ENCODE measurements at places on chromosomes 4 and X.

GRCh38 chr4:141255016-141255415 is 34.3 kb downstream of the ZNF330 start:
- no peak overlapping the region for H3K27ac ChIP-seq
- H3K36me3 ChIP-seq = no peaks in the 10 kb centered on the region
- H3K27me3 ChIP-seq = no peaks in the 10 kb centered on the region
- H3K4me1 ChIP-seq = no peaks in the 10 kb centered on the region
- H3K4me3 ChIP-seq = no peak overlapping the region

GRCh38 chrX:8847360-8847759 is 46.2 kb upstream of the FAM9A start:
- H3K4me3 ChIP-seq = no peak overlapping the region
- H3K4me1 ChIP-seq = no peaks in the 10 kb centered on the region
- H3K27me3 ChIP-seq = no peaks in the 10 kb centered on the region
- no peaks in the 10 kb centered on the region for H3K36me3 ChIP-seq
- H3K27ac ChIP-seq = no peak overlapping the region

GRCh38 chr4:168765726-168766125 is 244.3 kb downstream of the CBR4 start:
- peak overlapping the region; percentile 68 for H3K27ac ChIP-seq
- H3K4me3 ChIP-seq = no peak overlapping the region
- H3K27me3 ChIP-seq = no peaks in the 10 kb centered on the region
- no peak for DNase-seq

- no peaks in the 10 kb centered on the region for H3K36me3 ChIP-seq
- peak overlapping the region; percentile 25 for H3K4me3 ChIP-seq
- no peak for DNase-seq
- no peak overlapping the region for H3K27ac ChIP-seq
- peaks cover 17% of the 10 kb centered on the region for H3K4me1 ChIP-seq
- no peaks in the 10 kb centered on the region for H3K27me3 ChIP-seq
Measured at GRCh38 chr4:167233685-167234315, 494 bp downstream of the SPOCK3 start.

DNA sequence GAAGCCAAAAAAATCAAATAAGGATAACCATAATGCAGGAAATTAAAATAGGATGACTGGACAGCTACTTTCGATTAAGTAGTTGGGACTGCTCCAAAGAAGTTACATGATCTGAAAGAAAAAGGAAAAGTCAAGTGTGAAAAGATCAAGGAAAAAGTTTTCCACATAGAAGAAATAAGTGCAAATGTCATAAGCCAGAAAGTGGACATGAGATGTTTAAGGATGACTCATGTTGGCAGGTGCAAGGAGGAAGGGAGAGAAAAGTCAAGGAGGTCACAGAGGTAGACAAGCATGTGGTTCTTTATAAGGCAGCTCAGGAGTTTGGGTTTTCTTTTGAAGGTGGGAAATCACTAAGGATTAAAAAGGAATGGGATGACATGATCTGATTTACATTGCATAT is 89.8 kb upstream of the GPRIN3 start:
- no peaks in the 10 kb centered on the region for H3K27me3 ChIP-seq
- H3K27ac ChIP-seq = no peak overlapping the region
- no peaks in the 10 kb centered on the region for H3K4me1 ChIP-seq
- no peak for DNase-seq
- H3K36me3 ChIP-seq = no peaks in the 10 kb centered on the region

DNA sequence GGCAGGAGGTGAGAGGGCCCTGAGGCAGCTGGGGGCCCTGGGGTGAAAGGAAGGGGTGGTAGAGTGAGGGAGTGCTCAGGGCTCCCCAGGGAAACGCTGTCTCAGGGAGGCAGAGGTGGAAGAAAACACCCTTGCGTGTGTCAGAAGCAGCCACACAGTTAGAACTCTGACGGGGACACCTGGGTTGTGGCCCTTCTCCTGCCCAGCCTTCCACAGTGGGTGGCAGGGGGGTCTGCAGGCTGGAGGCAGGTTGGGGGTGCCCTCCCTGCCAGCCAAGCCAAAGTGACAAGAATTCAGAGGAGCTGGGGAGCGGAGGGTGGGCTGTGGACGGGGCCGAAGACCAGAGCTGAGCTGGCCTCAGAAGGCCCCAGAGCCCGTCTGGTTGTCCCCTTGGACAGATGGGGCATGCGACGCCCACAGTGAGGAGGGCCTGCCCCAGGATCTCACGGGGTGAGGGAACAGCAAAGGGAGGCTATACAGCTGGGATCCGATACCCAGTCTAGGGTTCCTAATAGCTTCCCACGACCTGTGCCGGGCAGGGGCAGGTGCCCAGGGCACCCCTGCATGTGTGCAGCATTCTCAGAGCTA is 105.2 kb upstream of the ADRA2C start:
- H3K27me3 ChIP-seq = no peaks in the 10 kb centered on the region
- no peak overlapping the region for H3K27ac ChIP-seq
- no peak overlapping the region for H3K4me3 ChIP-seq

DNA sequence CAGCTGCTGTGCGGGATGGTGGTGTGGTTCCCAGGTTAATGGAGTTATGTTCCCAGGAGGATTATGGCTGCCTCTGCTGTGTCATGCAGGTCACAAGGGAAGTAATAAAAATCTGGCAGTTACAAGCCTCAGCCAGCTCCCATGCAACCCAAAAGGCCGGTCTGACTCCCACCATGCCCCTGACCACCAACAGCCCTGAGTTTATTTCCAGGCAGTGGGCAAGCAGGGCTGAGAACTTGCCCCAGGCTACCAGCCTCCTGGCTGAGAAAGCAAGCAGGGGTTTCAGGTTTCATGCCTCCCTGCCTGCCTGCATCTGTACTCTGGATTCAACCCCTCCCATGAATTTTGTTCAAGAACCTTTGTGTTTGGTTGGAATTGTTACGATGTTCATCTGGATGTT is 732.7 kb upstream of the POU3F4 start:
- H3K36me3 ChIP-seq = no peaks in the 10 kb centered on the region
- H3K4me3 ChIP-seq = no peak overlapping the region
- H3K4me1 ChIP-seq = no peaks in the 10 kb centered on the region
- no peak overlapping the region for H3K27ac ChIP-seq
- no peak for DNase-seq

DNA sequence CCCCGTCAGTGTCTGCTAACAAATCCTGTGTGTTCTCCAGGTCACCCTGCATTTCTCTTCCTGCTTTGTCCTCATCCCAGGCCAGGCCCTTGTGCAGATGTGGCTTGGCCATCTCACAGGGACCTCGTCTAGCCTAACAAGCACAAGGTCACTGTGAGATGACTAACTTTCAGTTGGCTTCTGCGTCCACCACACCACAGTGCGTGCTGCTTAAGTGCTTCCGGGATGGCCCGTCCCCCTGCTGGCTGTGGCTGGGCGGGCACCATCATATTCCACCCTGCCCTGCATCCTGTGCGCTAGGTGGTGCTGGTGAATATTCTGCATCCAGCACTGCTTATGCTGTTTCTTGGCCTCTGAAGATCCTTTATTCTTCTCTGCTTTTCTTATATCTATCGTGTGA is 33.8 kb downstream of the RBBP7 start:
- peaks cover 6% of the 10 kb centered on the region for H3K4me1 ChIP-seq
- DNase-seq = no peak
- H3K36me3 ChIP-seq = peaks cover 48% of the 10 kb centered on the region
- no peaks in the 10 kb centered on the region for H3K27me3 ChIP-seq

GRCh38 chrX:37896511-37896890 is 49.1 kb upstream of the DYNLT3 start:
- H3K4me1 ChIP-seq = no peaks in the 10 kb centered on the region
- H3K27me3 ChIP-seq = no peaks in the 10 kb centered on the region
- no peak overlapping the region for H3K4me3 ChIP-seq
- no peak overlapping the region for H3K27ac ChIP-seq

DNA sequence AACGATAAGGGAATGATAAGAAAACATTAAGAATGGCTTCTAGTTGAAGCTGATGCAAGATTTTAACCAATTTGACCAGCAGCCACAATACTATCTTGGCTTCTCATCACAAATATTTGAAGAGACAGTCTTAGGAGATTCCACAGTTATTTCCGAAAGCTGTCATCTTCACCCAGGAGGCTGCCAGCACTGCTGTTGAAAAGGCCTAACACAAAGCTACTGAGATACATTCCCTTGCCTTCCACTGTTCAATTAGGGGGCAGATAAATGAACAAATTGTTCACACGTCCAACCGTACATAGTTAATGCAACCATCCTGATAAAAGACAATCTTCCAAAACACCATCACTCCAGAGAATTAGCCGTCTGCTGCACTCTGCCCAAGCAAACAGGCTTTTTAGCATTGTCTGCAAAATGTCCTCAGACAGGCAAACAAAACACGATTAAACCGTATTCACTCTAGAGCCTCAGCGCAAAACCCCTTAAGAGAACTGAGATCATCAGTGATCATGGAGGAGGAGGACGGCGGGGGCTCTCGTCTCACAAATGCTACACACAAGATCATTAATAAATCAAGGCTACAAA is 189.8 kb upstream of the PSAPL1 start:
- no peaks in the 10 kb centered on the region for H3K4me1 ChIP-seq
- no peak overlapping the region for H3K4me3 ChIP-seq
- no peaks in the 10 kb centered on the region for H3K27me3 ChIP-seq
- H3K27ac ChIP-seq = no peak overlapping the region
- no peak for DNase-seq

DNA sequence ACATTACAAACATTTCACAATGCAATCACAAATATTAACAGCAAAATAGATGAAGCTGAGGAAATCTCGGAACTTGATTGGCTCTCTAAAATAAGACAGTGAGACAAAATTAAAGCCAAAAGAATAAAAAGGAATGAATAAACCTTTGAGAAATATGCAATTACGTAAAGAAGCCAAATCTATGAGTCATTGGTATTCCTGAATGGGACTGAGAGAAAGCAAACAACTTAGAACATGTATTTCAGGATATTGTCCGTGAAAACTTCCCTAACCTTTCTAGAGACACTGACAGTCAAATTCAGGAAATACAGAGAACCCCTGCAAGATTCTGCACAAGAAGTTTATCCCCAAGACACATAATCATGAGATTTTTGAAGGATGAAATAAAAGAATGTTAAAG is 48.4 kb upstream of the SPANXN2 start:
- no peaks in the 10 kb centered on the region for H3K4me1 ChIP-seq
- no peaks in the 10 kb centered on the region for H3K27me3 ChIP-seq

- H3K4me3 ChIP-seq = no peak overlapping the region
- no peak overlapping the region for H3K27ac ChIP-seq
- no peak for DNase-seq
- no peaks in the 10 kb centered on the region for H3K4me1 ChIP-seq
- H3K36me3 ChIP-seq = no peaks in the 10 kb centered on the region
Measured at GRCh38 chrX:123834116-123834515, 25.7 kb upstream of the XIAP start.

GRCh38 chrX:49003696-49004095 is 1.6 kb upstream of the GRIPAP1 start:
- H3K27me3 ChIP-seq = no peaks in the 10 kb centered on the region
- peaks cover 11% of the 10 kb centered on the region for H3K4me1 ChIP-seq
- no peak for DNase-seq
- H3K36me3 ChIP-seq = peaks cover 4% of the 10 kb centered on the region
- no peak overlapping the region for H3K27ac ChIP-seq
- H3K4me3 ChIP-seq = no peak overlapping the region

DNA sequence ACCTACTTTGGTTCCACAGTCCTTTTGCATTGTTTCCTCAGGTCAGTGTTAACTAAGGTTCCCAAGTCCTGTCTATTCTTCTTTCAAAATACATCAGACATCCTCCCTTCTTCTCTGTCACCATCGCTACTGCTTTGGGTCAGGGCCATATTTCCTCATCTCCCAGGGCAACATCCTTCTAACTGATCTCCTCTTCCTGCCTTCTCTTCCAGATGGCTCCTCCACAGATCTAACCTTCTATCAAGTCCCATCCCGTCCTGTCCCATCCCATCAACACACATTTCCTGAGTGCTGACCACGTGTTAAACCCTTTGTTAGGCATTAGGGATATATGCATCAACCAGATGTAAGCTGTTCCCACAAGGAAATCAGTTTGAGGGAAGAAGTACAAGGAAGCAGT is 25.9 kb downstream of the PLAC1 start:
- H3K4me1 ChIP-seq = peaks cover 6% of the 10 kb centered on the region
- DNase-seq = no peak
- H3K27me3 ChIP-seq = no peaks in the 10 kb centered on the region
- H3K27ac ChIP-seq = no peak overlapping the region

DNA sequence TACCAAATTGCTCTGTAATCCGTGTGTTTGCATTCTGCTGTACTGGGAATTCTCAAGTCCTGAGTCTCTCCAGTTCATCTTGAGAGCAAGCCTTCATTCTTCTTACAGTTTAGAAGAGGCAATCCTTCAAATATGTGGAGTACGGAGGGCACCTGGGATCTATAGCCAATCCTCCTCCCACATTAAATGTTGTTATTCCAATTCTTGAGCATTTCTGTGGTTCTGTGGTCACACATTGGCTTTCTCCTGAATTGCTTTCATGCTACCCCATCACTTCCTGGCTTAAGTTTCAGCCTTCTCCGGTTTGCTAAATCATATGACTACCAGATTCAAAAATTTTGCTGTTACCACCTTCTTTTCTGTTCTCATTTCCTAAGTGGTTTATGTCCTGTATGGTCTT is 611.1 kb downstream of the PCDH19 start:
- H3K27me3 ChIP-seq = no peaks in the 10 kb centered on the region
- no peak overlapping the region for H3K27ac ChIP-seq
- no peak overlapping the region for H3K4me3 ChIP-seq
- no peak for DNase-seq
- H3K4me1 ChIP-seq = no peaks in the 10 kb centered on the region
- no peaks in the 10 kb centered on the region for H3K36me3 ChIP-seq

- H3K27me3 ChIP-seq = no peaks in the 10 kb centered on the region
- H3K4me3 ChIP-seq = no peak overlapping the region
- no peaks in the 10 kb centered on the region for H3K4me1 ChIP-seq
- DNase-seq = no peak
Measured at GRCh38 chrX:98717970-98718369, 1692.1 kb downstream of the PCDH19 start.

- H3K36me3 ChIP-seq = peaks cover 55% of the 10 kb centered on the region
- peaks cover 14% of the 10 kb centered on the region for H3K4me1 ChIP-seq
- H3K27me3 ChIP-seq = no peaks in the 10 kb centered on the region
- no peak overlapping the region for H3K27ac ChIP-seq
- no peak overlapping the region for H3K4me3 ChIP-seq
Measured at GRCh38 chr4:102598086-102598761, 97.1 kb downstream of the NFKB1 start.

GRCh38 chrX:84501798-84502628 is at the start of gene HDX:
TSS of gene HDX (minus strand) at chrX:84502453. CDS start at chrX:84475397, 27,056 bp downstream.
- no peaks in the 10 kb centered on the region for H3K36me3 ChIP-seq
- DNase-seq = peak; percentile 90
- no peaks in the 10 kb centered on the region for H3K27me3 ChIP-seq
- H3K4me1 ChIP-seq = no peaks in the 10 kb centered on the region
- peak within 1 kb of the TSS; percentile 52 for H3K4me3 ChIP-seq

DNA sequence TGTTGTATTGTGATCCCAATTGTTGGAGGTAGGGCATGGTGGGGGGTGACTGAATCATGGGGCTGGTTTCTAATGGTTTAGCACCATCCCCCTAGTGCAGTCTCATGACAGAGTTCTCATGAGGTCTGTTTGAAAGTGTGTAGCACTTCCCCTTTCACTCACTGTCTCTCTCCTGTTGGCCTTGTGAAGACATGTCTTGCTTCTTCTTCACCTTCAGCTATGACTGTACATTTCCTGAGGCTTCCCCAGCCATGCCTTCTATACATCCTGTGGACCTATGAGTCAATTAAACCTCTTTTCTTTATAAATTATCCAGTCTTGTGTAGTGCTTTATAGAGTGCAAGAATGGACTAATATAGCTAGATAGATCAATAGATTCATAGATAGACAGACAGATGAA is 230.0 kb downstream of the MAGEE1 start:
- H3K4me1 ChIP-seq = no peaks in the 10 kb centered on the region
- no peaks in the 10 kb centered on the region for H3K27me3 ChIP-seq
- H3K36me3 ChIP-seq = no peaks in the 10 kb centered on the region
- H3K27ac ChIP-seq = no peak overlapping the region
- no peak overlapping the region for H3K4me3 ChIP-seq

Measured in vagina (tissue), 2 donors.